Activated T-helper 1 cell treated with Interleukin-2 at 50 U/mL for 16 hours (primary cell): ENCODE measurements at places on chromosomes 5 and 9.

- no peak for DNase-seq
Measured at GRCh38 chr5:38297830-38298608, 39.7 kb downstream of the EGFLAM start.

GRCh38 chr5:33417632-33418031 is 23.1 kb upstream of the TARS1 start:
- no peak for DNase-seq

DNA sequence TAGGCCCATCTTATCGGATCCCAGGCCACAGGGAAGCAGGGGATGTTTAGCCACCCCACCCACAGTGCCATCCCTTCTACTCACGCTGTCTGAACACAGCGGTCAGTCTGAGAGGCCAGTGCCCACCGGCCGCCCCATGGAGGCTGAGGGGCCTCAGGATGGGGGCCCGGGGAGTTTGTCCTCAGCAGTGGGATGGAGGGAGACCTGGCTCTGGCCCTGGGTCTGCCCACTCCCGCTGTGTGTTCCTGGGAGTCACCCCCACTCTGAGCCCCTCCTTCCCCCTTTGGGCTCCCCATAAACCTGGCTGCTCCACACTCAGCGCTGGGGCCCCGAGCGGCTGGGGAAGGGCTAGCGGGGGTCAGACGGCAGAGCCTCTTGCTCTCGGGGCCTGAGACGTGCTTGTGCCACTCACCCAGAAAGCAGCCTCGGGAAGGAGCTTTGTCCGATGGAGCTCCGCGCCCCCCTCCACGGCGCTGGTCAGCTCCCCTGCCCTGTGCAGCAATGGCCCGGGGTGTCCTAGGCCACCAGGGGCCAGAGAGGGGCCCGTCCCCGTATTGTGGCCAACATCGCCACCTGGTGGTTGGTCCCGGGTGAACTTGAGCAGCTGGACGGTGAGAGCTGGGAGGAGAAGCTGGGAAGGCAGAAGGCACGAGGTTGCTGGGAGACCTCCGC is 10.9 kb upstream of the LAMC3 start:
- no peak for DNase-seq

DNA sequence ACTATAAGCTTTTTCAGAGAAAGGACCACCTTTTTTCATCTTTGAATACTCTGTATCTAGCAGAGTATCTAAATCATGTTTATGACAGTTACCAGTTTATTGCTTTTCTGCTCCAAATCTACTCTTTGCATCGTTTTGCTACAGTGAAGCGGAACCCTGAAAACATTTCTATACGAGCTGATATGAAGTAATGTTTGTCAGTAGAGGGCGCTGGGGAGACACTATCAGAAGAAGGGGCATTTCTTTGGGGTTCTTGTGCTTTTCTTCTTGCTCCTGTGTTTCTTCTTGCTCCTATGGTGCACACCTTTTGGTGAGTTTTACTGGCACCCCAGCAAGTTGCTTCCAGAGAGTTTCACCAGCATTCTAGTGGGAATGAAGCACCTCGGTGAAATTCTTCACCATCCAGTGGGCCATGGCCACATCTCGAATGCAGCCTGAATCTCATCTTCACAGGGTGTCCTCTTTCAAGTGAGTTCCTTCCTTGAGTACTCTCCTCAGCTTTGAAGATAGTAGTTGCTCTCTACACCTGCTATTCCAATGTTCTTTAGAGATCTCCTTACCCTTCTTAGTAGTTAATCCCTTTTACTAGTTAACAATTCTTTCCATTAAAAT is 98.4 kb downstream of the FGF1 start:
- no peak for DNase-seq

DNA sequence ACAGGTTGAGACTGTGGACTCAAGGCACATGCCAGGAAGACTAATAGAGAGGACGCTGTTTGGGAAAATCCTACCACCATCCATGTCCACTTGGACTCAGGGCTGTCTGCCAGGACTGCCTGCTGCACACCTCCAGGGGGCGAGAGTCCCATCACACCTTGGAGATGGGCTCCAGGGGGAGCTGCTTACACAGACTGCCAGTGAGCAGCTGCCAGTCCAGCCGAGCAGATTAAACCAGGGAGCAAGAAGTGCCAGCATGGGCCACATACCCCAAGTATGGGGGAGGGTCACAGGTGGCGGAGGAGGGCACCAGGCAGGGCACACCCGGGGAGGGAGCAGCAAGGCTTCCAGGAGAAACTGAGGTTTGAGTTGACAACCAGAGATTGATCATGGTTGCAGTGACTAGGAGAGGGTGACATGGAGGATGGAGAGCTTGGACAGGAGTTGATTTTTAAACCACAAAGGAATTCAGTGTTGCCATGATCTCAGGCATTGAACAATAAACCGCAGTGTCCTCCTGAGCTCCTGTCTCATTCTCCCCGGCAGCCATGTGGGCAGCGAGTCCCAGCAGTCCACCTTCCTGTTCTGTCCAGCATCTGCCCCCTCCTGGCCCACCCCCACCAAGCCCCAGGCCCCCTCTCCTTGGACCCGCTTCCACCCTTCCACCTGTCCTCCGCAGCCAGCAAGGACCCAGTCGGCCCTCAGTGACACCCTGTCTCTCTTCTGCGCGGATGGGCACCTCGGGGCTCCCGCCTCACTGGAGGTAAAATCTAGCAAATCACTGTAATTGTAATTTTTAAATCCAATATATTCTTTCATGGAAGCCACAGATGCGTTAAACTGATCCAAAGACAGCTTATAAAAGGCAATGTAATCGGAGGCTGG is 3.1 kb upstream of the VAV2 start:
- DNase-seq, result no peak

DNA sequence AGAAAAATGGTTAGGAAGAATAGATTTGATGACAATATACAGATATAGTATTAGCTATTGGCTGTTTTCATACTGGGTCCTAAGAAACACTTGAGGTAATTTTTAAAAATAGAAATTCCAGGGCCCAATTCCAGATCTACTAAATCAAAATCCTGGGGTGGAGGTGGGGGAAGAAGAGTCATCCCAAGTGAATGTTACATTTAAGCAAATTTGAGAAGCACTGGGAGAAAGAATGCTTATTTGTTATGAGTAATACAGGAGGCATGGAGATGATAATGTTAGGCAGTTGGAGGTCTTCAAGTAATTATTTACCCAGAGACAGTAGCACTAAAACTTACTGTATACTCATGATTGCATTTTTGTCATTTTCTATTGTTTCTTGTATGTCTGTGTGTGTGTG is 93.0 kb upstream of the DAB2 start:
- DNase-seq, result no peak

DNA sequence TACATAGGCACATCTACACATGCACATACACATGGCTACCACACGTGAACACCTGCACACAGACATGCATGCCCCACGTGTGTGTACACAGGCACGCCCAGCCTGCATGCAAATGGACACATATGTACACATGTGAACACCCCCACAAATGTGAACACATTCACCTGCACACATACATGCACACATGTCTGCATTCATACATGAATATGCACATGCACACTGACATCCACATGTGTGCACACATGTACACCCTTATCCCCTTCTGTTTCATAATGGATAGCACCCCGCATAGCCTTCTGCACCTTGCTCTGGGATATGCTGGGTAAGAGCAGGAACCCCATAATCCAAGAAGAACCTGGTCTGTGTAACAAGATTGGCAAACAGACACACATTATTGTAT is 66.2 kb downstream of the WNK2 start:
- no peak for DNase-seq

GRCh38 chr9:108786322-108786721 is 69.5 kb downstream of the ACTL7B start:
- no peak for DNase-seq

DNA sequence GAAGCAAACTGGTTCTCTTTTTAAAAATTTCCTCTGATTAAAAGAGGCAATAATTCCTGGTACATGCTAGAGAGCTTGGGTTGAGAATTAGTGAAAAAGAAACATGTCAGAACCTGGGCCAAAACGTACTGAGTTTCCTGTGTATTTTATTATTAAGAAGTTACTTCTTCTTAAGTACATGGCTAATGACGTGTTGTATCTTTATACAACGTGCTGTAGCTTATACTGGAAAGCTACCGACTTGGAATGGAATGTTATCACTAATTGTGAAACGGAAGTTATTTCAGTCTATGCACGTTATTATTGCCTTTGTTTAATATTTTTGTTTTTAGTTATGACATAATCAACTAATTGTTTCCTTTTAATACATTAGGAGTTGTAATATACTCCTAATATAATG is 43.1 kb downstream of the ZNF366 start:
- DNase-seq, result no peak

DNA sequence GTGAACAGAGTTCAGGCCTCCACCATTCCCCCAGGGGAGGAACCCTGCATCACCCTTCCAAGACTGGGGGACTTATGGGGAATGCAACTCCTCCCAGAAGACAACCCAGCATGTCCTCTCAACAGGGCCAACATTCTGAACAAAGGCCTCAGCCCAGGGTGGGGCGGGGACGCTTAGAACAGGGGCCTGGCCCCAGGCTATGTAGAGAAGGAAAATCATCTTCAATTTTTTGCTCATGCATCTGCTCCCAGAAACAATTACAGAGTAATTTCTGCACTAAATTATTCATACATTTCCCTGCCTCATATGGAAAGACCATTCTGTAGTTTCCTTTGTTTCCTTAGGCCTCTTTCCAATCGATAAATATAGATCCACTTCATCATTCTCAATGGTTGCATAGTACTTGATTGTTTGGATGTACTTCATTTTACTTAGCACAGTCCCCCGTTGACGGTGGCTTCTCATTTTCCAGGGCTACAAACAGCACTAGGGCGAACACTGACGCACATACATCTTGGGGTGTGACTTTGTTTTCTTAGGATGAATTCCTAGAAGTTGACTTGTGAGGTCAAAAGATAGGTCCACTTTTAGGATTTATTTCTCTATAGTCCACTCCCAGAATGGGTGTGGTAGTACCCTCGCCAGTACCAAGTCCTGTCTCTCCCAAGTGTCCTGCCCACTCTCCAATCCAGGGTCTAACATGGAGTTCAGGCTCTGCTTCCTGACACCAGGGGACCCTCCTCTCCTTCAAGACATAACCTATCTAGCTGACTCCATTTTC is 27.2 kb upstream of the SMU1 start:
- DNase-seq, result no peak

DNA sequence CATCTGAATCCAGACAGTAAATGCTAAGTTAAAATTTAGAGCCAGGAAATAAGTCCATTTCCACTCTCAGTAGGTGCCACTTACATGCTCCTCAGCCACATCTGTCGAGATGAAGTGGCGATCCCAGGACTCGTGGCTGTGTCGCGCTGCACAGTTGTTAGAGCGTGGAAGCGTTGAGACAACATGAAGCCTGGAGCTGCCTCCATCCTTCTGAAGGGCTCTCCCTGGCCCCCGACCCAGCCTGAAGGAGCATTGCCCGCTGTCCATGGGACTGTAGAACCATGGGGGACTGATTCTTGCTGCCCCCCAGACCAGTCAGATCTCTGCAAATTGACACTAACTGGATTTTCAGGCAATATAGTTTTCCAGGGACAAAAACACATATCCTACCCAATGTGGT is 58.9 kb downstream of the IRX1 start:
- DNase-seq, result no peak

DNA sequence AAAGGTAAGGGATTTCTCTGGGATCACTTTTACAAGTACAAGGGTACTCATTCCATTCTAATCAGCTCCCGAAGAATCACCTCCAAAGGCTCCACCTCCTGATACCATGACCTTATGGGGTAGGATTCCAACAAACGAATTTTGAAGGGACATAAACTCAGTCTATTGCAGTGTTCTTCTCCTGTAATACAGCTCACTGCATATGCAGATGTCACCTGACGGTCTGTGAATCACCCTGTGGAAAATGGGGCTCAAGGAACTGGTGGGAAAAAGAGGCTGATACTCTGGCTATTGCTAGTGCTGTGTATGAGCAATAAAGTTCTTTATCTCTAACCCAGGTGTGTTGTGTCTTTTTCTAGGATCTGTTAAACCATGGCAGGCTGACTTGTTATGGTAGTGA is 42.4 kb upstream of the CCDC112 start:
- no peak for DNase-seq

GRCh38 chr5:15142458-15142857 is 270.9 kb upstream of the ANKH start:
- DNase-seq, result no peak

DNA sequence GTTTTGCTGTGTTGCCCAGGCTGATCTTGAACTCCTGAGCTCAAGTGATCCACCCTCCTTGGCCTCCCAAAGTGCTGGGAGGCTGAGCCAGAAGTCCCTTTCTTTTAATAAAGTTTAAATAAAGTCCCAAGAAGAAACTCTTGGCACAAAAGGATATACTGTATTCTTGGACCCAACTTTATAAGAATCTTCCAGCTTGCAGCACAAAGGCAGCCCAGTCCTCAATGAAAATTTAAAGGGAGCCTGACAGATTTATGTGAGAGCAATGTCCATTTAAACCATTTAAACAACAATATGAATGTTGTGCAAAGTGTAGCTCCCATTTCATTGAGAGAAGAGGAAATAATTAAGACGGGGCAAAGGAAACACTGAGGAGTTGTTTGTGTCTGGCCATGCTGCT is 217.0 kb downstream of the DOCK8 start:
- no peak for DNase-seq

DNA sequence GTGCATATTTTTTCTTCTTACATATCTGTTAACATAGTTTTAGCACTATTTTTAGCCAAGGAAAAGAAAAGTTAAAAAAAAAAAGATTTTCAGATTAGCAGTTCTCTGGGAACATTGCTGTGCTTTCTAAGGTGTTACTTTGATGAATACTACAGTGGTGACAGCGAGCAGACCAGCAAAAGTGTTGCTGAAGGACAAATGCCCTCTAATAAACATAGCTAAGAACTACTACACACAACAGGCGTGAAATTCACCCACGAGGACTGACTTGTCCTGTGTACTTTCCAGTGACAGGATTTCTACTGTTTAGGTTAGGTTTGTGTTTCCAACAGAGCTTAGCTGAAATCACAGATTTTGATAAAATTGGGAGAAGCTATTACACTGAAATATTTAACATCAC is 153.8 kb downstream of the HCN1 start:
- DNase-seq, result no peak

DNA sequence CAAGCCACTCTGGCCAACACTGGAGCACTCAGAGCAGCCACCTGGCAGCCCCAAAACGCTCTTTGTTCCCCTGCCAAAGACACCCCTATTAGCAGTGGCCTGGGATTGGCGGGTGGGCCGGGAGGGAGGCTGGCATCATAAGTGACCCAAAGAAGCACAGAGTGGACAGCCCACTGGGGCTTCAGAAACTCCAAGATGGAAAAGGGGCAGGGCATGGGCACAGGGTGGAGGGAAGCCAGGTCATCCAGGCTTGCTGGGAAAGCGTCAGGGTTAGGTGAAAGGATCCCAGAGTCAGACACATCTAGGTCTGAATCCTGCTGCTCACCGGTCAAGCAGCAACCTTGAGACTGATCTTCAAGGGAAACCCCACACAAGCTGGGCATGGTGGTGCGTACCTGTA is 14.8 kb downstream of the EEIG1 start:
- DNase-seq, result no peak

GRCh38 chr9:11893331-11893730 is 799.9 kb upstream of the TYRP1 start:
- DNase-seq, result no peak

DNA sequence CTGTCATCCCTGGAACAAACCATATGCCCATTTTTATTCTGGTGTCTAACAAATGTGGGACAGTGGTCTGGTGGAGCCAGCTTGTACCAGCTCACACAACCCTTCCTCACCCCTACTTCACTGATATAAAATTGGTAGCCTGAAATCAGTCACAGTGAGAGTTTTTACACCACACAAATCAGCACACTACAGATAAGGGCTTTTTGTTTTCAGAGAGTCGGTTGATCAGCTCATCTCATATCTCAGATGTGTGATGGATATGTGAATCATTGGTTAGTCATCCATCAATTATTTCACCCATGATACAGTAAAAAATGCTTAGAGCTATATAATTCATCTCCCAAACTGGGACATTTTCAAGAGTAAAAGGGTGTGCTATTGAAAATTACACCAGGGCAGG is 529.2 kb downstream of the EBF1 start:
- no peak for DNase-seq
